Left renal cortex interstitium (tissue), 4 donors: ENCODE measurements at places on chromosomes 5 and 9. TPM values are rescaled to one million over a fixed set of nuclear protein-coding genes. Genes with fewer than 3 reads are reported as not detected.
A peak's percentile ranks its signal among the peaks of the same experiment; 100 is the strongest.

- DNase-seq, result peak; percentile 37
These were observed 27.9 kb upstream of the CTNNA1 start for GRCh38 chr5:138725153-138725817.

- DNase-seq, result no peak
These were observed 61.3 kb upstream of the SPOCK1 start for GRCh38 chr5:137560420-137560819.

DNA sequence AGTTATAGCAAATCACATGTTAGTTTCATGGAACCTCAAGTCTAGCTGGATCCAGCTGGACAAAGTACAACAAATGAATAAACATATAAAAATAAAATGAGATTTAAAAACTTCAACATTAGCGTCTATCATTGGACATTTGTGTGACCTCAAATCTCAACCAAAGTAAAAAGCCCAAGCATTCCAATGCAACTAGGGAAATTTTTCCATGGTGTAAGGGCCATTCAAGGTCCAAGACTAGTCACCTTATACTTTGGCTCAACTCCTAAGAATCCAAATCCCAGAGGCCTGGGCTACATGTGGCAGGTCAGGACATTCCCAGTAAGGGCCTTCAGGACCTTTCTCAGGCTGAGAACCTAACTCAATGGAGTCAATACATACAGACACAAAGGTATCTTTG lies 137.4 kb upstream of the DMAC1 start:
- DNase-seq, result no peak

- DNase-seq, result no peak
These were observed 72.5 kb downstream of the CSNK1A1 start for GRCh38 chr5:149478761-149479160.

DNA sequence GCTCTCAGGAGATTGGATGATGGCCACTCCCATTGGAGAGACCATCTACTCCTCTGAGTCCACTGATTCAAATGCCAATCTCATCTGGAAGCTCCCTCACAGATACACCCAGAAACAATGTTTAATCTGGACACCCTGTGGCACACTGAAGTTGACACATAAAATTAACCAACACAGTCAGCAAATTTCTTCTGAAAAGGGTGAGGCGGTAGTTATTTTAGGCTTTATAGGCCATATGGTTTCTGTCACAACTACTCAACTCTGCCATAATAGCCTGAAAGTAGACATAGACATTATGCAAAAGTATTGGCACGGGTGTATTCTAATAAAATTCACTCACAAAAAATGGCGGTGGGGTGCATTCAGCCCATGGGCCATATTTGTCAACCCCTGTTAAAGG lies 244.5 kb upstream of the VLDLR start:
- DNase-seq, result no peak

DNA sequence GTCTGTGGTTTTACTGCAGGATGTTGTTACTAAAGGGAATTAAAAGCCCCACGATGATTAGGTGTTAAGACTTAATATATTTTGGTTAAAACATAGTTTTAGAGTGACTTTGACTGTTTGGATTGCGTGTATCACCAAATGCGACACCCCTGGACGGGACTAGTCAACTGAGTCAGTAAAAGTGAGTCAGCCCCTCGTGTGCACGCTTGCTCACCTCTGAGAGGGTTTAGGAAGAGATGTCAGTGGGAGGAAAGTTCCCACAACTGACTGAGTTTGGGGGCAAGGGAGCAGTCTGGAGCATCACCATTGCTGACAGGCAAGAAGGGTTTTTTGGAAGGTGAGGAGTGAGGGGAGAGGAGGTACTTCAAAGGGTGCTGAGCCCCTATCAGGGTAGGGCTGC lies 14.4 kb upstream of the DMRT3 start:
- no peak for DNase-seq

FOXD4 gene
- 0.60 TPM for polyA plus RNA-seq

- no peak for DNase-seq
These were observed 7.5 kb downstream of the ADAMTS6 start for GRCh38 chr5:65474130-65474711.

GRCh38 chr5:13860146-13860545 lies 84.3 kb downstream of the DNAH5 start:
- DNase-seq, result no peak

DNA sequence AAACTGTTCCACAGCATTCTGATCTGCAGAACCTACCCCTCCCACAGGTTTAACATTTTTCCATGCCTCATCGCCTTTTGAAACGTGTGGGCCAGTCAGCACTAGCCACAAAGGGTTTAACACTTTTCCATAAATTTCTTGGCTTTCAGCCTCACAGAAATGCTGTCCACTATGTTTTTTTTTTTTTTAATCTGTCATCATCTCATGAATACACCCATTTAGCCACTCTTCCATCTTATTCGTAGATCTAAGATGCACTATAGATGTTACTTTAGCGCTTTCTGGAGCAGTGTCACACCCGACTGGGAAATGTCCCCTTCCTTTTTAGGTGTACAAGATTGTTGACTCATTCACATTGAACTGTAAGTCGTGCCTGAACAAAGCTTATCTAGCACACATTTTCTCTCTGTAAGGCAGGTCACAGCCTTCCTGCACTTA lies 62.3 kb downstream of the GCNT1 start:
- DNase-seq, result no peak

GRCh38 chr5:10324518-10325370 lies 17.0 kb upstream of the CMBL start:
- DNase-seq, result no peak

- DNase-seq, result no peak
These were observed 131.2 kb upstream of the PLCXD3 start for GRCh38 chr5:41641621-41642020.

GRCh38 chr9:96062854-96063253 lies 187.4 kb downstream of the ERCC6L2 start:
- DNase-seq, result no peak

DNA sequence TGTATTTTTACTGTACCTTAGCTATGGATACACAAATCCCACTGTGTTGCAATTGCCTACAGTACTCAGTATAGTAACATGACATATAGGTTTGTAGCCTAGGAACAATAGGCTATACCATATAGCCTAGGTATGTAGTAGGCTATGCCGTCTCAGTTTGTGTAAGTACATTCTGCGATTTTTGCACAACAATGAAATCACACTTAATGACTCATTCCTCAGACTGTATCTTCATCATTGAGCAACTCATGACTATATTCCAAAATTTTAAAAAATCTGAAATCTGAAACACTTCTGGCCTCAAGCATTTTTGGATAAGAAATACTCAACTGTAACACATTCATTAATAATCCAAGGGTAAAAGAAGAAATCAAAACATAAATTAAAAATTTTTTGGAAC lies 666.8 kb upstream of the GRAMD2B start:
- DNase-seq, result no peak

GRCh38 chr5:35671541-35672295 lies 54.1 kb downstream of the SPEF2 start:
- no peak for DNase-seq

DNA sequence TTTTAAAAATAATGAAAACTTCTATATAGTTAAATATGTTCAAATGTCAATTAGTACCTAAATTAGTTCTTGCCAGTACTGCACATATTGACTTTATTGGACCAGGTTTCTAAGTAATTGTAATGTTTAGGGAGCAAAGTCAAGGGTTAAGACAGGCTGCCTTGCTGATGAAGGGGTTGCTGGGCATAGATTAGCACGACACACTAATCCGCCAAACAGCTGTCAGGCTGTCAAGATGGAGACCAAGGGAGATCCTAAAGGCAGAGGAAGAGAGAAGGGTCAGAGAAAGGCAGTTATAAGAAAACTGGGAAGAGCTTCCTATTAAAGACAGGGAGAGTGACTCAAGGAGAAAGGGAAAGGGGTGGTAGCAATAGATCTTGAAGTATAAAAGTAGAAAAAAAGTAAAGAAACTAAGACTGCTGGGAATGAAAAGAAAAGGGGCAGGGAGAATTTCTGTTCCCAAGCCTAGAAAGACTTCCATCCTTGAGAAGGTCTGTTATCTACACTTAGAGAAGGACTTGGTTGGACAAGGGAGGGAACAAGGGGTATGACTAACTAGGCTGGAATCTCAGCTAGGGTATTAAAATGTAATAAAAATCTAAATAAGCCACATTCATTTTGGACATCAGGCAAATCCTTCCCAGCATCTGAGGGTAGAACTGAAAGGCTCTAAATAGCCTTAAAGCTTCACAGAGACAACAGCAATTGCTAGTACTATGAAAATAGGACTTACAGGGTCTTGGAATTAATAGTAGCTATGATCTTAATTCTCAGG lies 188.7 kb downstream of the FBXL17 start:
- no peak for DNase-seq

DNA sequence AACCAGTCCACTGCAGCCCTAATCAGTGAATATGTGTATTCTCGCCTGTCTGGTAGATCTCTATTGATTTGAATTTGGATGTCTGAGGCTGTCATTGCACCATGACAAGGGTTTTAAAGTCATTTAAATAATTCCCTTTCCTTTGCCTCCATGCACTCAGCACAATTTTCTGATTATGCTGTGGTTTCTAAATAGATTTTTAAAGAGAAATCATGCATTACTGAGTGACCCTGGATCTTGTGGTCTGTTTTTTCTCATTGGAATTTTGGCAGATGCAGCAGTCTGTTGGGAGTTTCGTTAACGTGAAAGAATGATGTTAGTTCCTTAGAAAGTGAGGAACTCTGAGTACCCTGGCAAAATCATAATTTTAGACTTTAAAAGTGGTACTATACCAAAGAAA lies 396.0 kb downstream of the LRRC70 start:
- DNase-seq, result no peak

FAM153A gene
- 1.5 TPM for polyA plus RNA-seq

TMEM215 gene
- polyA plus RNA-seq, result 0.54 TPM

GRCh38 chr9:18359335-18359734 lies 114.6 kb upstream of the ADAMTSL1 start:
- DNase-seq, result no peak

PFN3 gene
- polyA plus RNA-seq, result 6.8 TPM

- no peak for DNase-seq
These were observed 145.1 kb upstream of the ADAMTS16 start for GRCh38 chr5:4995014-4995413.
